ENCODE measurements at places on chromosomes 6 and 20. TPM values are rescaled to one million over a fixed set of nuclear protein-coding genes. Genes with fewer than 3 reads are reported as not detected.

DNA sequence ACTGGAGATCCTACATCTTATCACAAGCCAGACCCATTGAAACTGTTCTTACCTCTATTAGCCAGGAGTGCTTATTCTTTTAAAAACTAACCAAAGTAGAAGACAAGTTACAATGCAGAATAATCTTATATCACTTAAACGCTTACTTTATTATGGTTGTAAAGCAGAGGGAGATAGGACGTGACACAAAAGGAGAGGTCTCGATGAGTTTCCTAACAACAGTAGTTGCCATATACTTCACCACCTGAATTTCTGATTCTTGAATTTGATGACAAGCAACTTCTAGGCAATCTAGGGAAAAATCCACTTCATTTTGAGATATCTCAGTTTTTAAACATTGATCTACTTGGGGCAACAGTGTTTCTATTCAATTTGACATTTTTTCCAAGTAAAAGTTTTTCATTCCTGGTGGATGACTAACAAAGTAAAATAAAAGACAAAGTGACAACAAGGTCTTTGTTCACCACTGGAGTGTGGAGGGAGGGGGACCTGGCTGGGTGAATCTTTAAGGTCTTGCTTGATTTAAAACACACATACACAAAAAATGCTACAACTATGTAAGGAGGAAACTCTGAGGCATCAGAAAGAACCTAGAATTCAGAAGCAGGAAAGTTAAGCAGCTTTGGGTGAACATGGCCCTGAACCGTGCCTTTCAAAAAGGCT lies 110.9 kb downstream of the SMLR1 start:
- no peak for DNase-seq

- no peak for DNase-seq
These were observed 57.9 kb upstream of the FAM8A1 start for GRCh38 chr6:17542243-17542642.

- no peak for DNase-seq
These were observed 29.5 kb upstream of the PKIB start for GRCh38 chr6:122580737-122581136.

DNA sequence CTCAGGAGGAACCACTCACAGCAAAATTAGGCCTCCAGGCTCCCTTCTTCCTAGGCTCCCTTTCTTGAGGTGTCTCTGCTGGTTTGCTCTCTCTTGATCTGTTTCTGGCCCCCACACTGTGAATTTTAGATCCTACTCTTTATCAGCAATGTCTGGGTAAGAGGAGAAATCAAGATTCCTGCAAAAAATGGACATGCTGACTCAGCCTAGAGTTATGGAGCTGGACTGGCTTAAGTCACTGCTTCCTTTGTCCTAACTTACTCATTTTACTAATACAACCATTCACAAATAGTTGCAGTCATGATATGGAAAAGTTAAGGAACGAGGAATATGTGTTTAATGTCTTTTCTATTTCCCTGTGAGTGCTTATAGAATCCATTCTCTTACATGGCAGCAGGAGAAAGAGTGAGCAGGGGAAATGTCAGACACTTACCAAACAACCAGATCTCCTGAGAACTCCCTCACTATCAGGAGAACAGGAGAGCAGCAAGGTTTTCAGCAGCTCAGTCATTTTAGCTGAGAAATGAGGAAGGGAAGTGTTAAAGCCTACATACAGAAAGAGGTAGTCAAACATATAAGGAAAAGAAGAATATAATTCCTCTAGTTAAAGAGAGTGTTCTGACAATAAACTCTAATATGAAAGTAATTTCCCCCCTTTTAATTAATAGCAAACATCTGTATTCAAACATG lies 160.8 kb downstream of the PDE7B start:
- no peak for DNase-seq

- DNase-seq, result no peak
These were observed 154.2 kb downstream of the ALDH8A1 start for GRCh38 chr6:134795691-134796090.

- no peak for DNase-seq
These were observed 576 bp downstream of the NECAB3 start for GRCh38 chr20:33673410-33674293.

GRCh38 chr6:116561377-116562018 lies 7.9 kb downstream of the CALHM4 start:
- peak; percentile 65 for DNase-seq

GRCh38 chr20:61178551-61179071 lies 73.5 kb upstream of the CDH4 start:
- no peak for DNase-seq

DNA sequence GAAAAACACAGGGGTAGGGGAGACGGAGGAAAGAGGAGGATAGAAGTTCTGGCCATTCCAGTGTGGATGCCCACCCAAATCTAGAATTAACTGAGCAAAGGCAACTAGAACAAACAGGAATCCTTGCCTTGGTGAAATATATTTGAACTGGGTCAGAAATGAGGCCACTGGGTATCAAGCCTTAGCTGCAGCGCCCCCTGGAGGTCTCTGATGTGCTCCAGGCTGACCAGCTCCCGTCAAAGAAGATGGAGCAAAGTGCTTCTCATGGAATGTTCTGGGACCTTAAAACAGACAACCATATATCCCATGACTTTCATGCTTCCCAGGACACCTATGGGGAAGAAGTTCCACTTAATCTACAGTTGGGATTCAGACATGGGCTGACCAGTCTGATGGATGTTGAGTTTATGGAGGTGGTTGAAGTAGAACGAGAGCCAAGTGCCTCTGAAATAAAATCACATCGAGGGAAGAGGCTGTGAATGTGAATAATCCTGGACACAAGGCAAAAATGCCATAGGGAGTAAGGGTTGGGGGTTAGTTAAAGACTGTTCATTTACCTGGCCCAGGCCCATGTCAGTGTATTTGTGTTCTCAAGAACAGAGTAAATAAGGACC lies 50.4 kb downstream of the HLA-DPB1 start:
- DNase-seq, result peak; percentile 51

- no peak for DNase-seq
These were observed 707 bp upstream of the TOP1 start for GRCh38 chr20:41027872-41028358.

DNA sequence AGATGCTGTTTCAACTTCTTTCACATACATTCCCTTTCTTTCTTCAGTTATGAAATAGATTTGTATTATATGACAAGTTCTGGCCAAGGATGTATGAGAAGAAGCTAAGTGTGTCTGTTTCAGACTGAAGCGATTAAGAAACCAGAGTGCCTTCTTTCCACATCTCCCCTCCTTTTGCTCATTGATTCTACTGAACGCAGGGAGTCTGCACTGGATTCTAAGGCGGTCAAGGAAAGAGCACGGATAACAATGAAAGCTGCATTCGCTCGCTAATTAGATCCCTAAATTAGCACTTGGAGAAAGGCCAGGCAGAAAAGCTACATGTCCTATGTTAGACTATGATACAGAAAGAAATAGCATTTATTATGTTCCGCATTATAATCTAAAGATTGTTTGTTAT lies 267.7 kb downstream of the HAO1 start:
- DNase-seq, result no peak

GRCh38 chr6:47592131-47592840 lies 106.1 kb upstream of the ADGRF4 start:
- no peak for DNase-seq

DNA sequence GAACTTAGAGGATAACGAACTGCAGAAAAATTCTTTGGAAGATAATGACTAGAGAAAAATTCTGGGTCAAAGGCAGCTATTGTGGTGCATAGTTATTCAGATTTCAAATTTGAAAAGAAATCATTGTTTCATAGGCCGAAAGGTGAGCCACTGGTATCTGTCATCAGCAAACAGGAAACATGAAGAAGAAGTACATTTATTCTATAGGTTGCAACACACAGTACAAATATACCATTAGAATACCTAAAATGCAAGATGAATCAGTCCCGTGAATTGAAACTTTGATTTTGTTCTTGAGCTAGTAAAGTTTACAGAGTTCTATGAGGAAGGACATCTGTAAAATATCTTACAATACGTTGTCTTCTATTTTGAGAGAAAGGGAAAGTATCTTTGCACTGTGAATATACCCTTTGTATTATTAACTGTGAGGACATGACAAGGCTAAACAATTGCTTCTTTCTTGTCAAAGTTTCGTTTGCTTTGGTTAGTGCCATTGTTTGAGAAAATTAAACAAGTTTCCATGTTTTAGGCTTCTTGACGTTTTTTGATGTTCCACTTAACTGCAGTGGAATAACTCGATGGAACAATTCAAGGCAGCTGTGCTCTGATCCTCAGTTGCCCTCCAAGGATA lies 84.7 kb downstream of the HDGFL1 start:
- no peak for DNase-seq

DNA sequence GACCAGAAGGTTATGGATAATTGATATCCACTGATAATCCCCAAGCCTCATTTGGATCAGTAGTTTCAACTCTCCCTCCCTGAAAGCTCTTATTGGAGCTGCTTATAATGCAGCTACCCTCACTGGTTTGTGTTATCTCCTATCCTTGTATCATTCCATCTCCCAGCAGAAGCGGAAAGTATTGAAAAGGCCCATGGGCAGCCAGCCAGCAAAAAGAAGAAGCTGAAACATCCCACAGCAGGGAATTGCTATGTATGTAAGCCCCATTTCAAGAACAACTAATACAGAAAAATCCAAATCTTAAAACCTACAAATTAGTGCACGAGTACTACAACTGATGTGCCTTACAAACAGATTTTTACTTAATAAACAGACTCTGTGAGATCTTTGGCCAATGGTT lies 269.0 kb upstream of the ECI2 start:
- no peak for DNase-seq

- no peak for DNase-seq
These were observed 4.1 kb downstream of the NKX2-2 start for GRCh38 chr20:21509597-21510371.

DNA sequence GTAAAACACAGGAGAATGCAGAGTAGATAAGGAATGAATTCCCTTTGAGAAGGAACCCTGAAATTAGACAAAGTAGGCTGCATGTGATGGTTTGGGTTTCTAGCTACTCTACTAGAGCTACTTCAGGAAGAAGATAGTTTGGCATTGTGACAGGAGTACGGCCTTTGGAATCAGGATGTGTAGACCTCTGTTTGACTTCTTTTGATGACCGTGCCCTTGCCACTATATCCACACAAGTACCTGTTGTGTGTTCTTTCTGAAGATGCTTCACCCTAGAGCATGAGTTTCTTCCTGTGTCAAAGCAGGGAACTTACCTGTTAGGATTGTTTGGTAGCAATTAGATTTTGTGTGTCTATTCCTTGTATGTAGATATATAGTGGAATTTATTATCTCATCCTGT lies 41.7 kb downstream of the CD2AP start:
- no peak for DNase-seq

DNA sequence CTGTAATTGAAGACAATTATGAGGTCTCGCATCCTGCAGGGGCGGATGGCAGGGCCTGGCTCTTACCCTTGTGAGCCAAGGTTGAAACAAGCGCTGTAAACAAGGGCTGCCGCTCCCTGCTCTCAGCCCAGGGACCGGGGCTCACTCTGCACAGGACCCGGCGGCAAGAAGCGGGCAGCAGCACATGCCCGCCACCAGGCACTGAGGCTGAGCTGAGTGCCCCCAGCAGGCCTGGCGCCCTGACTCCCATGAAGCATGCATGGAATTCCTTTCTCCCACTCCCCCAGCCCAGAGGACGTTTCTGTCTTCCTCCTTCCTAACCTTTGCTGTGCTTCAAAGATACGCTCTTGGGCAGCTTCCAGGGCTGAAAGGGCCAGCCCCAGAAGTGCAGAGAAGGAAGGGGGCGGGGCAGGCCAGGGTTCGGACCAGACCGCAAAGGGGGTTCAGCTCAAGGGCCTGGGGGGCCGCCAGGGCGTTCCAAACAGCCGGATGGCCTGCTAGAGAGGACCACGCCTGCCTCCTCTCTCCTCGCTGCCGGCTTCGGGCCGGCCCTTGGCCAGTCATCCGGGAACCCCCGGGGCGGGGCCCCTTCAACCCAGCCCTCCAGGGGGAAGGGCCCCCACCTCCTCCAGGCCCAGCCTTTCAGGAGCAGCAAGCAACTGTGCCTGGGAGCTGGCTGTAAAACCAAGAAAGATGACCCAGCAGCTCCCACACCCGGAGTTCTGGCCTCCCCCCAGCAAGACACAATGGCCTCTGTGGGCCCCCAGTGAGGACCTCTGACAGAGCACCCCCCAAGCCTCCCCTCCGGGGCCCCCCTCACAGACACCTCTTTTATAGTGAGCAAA lies 109.9 kb downstream of the NOL4L start:
- peak; percentile 71 for DNase-seq

DNA sequence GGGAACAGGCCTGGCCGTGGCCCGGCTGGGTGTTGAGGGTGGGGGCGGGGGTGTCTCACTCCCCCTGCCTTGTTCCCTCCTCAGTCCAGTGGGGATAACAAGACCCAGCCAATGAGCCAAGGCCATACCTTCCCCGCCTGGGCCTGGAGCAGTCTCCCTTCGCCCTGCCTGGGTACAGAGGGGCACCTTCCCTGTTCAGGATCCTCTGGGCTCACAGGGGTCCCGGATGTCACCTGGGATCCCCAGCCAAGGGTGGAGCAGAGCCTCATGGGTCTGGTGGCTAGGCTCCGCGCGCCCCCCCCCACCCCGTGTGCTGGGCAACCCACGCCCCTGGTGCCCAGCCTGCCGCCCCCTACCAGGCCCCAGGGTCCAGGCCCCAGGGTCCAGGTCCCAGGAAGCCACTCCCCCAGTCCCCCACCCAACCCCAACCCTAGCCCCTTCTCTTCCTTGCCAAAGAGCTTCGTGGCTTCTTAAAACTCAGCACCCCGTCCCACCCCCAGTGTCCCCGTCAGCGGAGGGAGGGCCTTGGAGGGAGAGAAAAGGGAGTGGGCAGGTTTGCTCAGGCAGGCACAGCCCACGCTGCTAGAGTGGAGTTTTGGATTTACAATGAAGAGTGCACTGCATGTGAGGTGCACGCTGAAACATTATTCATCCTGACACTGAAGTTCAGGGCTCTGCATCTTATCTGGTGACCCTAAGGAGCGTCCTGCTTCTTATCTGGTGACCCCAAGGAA lies 11.8 kb downstream of the HRH3 start:
- DNase-seq, result no peak

DNA sequence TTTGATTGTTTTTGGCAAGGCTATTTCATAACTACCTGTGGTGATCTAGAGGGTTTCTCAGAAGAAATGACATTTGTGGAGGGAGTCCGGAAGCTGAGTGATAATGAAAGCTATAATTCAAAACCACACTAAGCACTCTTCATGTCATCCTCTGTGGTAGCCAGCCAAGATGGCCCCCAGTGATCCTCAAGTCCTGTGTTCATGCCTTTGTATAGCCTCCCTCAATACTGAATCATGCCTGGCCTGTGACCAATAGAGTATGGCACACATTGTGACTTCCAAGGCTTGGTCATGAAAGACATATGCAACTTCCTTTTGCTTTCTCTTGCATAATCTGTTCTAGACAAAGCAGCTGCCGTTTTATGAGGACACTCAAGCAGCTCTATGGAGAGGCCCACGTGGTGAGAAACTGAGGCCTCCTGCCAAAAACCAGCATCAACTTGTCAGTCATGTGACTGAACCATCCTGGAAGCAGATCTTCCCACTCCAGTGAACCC lies 12.8 kb upstream of the DNAAF9 start:
- DNase-seq, result no peak

GRCh38 chr6:140064366-140064765 lies 689.9 kb upstream of the CITED2 start:
- no peak for DNase-seq

Gene LY86
- total RNA-seq, result 0.63 TPM

Gene PTPRT
- total RNA-seq, result 0.88 TPM

Gene NKAIN2
- not detected for total RNA-seq

Gene R3HDML
- not detected for total RNA-seq

Gene TBX18
- 0.30 TPM for total RNA-seq

Gene PRSS35
- total RNA-seq, result not detected

Gene RIMS4
- total RNA-seq, result not detected

Gene ADISSP
- 10.6 TPM for total RNA-seq

Gene RGS17
- not detected for total RNA-seq

Gene SLC17A9
- total RNA-seq, result 125 TPM

Gene UNC5CL
- total RNA-seq, result 9.3 TPM

Gene CENPW
- 1.6 TPM for total RNA-seq

Gene PPP2R5D
- total RNA-seq, result 14.8 TPM

Gene SUMO4
- total RNA-seq, result 1.1 TPM

Gene TNFRSF21
- 2.8 TPM for total RNA-seq

Measured in left lobe of liver (tissue), 2 donors.